Omental fat pad (tissue), 4 donors: ENCODE measurements at places on chromosomes 5 and 9. TPM values are rescaled to one million over a fixed set of nuclear protein-coding genes. Genes with fewer than 3 reads are reported as not detected.

DNA sequence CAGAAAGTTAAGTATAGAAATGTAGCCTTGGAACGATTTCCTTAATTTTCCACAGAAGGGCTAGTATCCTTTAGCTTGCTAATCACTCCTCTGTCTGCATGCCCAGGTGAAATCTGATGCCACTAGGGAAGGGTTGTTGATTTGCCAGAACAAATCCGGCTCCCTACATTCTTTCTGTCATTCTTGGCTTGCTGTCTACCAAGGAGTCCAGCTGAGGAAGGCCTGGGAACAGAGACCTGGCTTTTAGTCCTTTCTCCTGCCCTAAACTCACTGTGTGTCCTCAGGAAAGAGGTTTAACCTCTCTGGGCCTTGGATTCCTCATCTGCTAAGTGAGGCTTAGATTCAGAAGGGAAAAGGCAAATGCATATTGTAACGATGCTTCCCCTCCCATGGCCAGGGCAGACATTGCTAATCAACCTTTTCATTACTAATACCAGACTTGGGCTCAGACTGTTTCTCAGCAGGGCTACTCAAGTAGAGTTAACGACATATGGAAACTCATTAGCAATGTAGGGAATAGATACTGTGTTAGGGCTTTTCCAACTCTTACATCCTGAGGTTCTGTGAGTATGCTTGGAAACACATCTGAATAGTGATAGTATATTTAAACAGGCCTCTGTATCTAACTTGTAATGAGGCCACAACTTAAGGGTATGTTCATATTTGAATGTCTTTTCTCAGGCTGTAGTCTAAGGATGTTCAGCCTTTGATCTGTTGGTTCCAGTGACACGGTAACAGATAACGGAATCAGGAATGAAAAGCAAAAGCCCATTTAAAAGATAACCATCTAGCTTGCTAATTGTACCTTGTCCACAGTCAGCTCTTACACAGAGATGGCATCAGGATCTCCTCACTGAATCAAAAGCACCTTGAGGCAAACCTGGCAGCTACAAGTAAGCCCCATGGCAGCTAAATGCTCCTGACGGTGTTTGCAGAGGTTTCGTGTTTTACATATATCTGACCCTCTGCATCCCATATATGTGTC is 4.1 kb downstream of the GALNT10 start:
- DNase-seq = no peak

GRCh38 chr9:85610074-85610860 is 131.5 kb downstream of the AGTPBP1 start:
- no peak for DNase-seq

- no peak for DNase-seq
Observed at GRCh38 chr5:107772418-107773310, 101.9 kb upstream of the EFNA5 start.

- DNase-seq = no peak
Observed at GRCh38 chr9:114163517-114163951, 8.2 kb downstream of the COL27A1 start.

DNA sequence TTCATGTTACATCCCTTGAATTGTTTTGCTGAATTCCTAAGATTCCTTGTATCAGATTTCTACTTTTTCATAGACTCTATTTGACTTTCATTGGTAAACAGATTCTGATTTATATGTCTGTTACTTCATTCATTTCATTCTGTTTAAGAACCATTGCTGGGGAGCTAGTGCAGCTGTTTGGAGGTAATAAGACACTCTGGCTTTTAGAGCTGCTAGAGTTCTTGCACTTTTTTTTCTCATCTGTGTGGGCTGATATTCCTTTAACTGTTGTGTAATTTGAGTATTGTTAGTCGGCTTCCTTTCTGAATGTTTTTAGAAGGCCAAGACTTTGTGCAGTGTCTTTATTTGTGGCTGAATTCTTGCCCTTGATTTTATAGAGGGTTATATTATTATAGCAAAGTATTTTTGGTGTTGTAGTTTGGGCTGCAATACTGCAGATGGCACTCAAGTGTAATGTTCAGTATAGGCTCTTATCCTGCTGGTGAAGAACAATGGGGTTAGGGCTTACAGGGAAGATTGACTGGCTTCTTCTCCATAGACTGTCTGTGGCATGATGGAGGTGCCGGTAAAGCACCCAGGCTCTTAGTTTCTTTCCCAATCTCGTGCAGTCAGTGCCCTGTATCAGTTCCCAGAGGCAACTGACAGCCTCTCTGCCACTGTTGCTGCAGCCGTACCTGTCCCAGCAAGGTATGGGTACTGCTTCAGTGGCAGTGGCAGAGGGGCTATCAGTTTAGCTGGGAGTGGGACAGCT is 162.2 kb downstream of the OXCT1 start:
- DNase-seq = no peak

DNA sequence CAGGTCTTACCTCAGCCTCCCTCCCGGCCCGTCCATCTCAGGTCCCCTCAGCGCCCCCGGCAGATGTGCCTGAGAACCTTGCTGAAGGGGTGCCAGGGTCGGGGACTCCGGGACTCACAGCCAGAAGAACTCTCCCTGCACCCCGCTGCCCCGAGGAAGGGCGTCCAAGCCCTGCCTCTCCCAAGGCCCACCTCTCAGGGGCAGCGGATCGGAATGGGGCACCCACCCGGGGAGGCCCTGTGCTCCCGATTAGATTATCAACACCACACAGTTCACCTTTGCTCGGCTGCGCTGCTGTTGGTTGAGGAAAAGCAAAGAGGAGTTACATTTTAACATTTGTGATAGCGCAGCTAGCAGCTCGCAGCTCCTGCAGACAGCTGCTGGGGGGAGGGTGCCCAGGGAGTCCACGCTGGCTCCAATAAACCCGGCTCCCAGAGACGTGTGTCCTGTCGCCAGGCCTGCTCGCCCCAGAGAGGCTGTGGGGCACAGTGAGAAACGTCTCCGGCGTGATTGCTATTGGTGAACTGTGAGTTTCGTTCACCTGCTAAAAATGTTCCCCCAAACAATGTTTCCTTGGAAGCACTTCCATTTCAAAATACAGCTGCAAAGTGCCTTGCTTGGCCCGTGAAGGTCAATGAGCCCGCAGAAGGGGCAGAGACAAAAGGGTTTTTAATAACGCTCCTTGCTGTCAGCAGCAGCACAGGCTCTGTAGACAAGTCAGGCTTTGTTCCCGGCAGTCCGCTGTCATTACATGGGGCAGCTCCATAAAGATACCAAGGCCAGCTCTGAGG is 18.6 kb upstream of the SLC6A19 start:
- no peak for DNase-seq

DNA sequence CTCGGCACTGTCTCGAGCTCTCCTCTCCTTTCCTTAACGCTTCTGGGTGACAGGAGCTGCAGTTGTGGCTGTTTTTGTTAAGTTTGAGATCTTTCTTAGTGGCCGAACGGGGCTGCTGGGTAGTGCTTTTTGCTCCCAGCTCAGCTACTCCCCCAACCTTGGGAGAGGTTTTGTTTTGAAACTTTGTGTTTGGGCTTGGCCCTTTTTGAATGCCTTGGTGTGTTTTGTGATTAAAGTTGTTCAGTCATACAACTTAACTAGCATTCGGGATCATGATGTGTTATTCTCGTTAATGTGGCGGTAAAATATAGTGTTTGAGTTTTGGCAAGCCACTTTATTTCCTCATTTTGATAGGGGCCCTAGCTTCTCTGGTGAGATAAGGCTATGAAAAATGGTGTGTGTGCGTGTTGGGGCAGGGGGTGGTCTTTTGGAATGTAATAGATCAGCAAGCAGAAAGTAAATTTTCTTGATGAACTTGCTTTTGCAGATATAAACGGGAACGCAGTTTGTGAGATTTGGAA is 1.1 kb downstream of the KDM3B start:
- no peak for DNase-seq

DNA sequence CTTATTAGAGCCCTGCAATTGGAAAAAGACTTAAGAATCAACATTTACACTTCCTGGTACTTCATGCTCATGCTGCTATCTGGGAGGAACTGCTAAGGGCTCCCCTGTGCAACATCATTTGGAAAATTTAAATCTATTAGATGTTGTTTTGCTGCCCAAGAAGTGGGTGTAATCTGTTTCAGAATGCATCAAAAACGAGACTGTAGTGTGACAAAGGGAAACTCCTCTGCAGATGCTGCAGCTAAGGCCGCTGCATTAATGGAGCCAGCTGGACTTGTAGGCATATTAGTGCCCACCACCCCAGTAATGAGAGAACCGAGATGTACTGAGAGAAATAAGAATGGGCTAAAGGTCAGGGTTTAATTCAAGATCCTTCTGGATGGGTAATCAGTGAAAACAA is 11.1 kb upstream of the PAIP1 start:
- no peak for DNase-seq

DNA sequence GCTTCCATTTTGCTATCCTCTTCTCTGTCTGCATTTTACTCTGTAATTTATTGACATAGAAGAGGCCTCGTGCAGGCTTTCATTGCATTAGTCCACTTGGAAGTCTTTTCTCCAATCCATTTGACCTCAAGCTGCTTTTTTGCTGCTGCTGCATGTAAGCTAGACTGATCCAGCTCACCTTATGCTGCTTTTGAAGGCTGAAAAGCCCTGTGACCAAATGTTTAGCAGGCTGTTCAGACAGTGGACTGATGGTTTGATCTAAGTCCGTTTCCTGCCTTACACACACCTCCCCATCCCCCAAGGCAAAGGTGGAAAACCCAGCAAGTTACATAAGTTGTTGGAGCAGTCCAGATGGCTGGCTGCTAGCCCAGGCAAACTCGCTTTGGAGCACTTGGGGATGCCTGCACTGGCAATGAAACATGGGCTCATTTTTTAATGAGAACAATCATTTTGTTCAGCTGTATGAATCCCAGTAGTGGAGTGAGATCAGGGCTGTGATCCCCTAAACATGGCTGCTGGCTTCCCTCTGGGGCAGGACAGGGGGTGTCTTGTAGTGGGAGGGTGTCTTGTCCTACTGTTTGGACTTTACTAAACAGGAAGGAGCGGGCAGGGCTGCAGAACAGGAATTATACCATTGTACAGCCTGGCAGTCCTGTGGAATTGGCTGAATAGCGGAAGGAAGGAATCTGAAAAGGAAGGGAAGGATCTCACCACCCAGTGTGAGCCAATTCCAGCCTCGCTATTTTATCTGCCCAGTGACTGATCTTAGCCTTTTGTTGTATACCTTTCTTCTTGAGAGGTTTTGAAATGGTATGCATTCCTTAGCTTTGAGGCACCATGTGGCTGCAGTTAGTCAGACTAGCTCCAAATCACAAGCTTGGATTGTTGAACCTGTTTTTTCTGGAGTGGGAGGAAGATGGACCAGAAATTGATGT is 212.0 kb downstream of the ARHGAP26 start:
- DNase-seq = no peak

DNA sequence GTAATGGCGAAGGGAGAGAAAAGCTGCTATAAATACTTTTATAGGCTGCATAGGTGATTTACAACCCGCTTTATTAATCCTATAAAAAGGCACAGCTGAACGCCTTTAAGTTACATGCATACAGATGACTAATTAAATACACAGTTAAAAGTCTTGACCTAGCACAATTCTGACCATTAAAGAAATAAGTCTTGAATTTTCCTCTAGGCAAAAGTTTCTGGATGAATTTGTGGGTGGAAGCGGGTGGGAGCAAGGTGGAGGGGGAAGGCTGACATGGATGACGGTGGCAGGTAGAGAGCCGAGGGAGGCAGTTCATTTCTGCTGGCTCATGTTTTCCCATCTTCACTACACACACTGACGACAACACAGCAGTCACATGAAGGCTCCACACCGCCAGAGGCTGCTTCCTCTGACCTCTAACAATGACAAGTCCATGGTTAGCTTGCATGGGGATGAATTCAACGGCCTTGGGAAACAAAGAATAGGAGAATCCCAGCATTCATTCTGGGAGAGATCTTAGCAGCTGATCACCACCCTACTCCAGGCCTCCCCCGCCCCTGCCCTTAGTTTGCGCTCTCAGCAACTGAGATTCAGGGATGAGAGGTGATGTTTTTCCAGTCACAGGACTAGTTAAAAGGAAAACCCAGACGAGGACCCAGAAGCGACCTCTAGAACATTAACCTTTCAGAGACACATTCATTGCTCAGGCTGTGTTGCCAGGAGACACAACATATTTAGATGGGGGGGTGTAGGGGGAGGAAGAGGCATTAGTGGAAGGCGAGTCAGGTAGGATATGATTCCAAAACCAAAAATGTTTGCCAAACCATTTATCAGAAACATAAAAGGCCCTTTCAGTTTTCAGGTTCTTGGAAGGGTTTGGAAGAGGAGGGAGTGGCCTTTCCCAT is 329.3 kb downstream of the PIK3R1 start:
- no peak for DNase-seq

DNA sequence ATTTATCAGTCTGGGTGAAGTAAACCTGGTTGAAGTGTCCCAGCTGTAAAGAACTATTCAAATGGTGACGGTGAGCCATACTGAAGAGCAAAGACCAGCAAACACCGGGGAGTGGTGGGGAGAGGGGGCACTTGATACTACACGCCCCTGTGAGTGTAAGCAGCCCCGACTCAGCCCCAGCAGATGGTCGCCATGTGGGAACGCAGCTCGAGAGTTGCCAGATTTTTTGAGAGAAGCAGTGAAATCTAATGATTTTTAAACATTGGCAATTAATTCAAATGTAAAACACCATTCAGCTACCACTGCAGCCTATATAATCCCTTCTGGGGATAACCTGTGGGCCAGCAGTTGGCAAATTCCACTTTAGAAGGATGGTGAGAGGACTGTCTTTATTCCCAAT is 1386.9 kb upstream of the WWC1 start:
- no peak for DNase-seq

- no peak for DNase-seq
Observed at GRCh38 chr9:14344053-14344524, 30.1 kb upstream of the NFIB start.

DNA sequence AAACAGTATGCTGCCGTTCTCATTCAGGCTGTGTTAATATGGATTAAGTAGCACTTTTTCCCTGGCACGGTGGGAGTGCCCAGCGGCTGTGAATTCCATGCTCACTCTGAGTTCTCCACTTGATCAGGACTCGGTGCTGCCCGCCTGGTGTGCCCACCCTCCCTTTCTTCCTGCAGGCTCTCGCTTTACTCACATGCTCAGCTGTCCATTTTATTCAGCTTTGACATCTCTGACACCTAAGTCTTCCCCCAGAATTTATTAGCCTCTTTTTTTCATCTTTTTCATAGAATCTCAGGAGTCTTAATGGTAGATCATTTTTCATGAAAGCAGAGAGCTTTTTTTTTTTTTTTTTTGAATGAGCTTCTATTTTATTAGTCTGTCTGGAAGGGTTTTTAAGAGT is 626.5 kb downstream of the IRX1 start:
- DNase-seq = no peak

GRCh38 chr5:15008476-15008875 is 136.9 kb upstream of the ANKH start:
- peak; percentile 93 for DNase-seq

DNA sequence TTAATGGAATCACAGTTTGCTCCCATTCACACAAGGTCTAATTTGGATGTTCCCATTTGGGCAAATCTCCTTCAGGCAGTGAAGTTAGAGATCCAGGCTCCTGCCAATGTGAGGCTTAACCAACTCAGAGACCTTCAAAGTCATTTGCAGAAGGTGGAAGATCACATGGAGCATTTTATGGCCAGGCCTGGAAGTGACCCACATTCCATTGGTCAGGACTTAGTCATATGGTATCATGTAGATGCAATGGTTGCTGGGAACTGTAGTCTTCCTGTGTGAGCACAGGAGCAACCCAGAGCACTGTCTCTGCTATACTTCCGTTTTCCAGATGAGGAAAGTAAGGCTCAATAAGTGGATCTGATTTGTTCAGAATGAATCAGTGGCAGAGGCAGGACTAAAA is 292.7 kb upstream of the SMARCA2 start:
- no peak for DNase-seq

Gene GPR150
- not detected for total RNA-seq
